ENCODE measurements at places on chromosomes 6 and 20.

- DNase-seq: no peak
Observed at GRCh38 chr6:23301556-23301955, 732.2 kb downstream of the HDGFL1 start.

- no peak for DNase-seq
Observed at GRCh38 chr6:56552187-56553130, 90.2 kb downstream of the DST start.

- peak; percentile 93 for DNase-seq
Observed at GRCh38 chr6:33299237-33299944, 649 bp upstream of the RGL2 start.

- DNase-seq: no peak
Observed at GRCh38 chr6:121548131-121548530, 112.7 kb downstream of the GJA1 start.

GRCh38 chr6:94099072-94099471, 679.7 kb upstream of the EPHA7 start:
- no peak for DNase-seq

DNA sequence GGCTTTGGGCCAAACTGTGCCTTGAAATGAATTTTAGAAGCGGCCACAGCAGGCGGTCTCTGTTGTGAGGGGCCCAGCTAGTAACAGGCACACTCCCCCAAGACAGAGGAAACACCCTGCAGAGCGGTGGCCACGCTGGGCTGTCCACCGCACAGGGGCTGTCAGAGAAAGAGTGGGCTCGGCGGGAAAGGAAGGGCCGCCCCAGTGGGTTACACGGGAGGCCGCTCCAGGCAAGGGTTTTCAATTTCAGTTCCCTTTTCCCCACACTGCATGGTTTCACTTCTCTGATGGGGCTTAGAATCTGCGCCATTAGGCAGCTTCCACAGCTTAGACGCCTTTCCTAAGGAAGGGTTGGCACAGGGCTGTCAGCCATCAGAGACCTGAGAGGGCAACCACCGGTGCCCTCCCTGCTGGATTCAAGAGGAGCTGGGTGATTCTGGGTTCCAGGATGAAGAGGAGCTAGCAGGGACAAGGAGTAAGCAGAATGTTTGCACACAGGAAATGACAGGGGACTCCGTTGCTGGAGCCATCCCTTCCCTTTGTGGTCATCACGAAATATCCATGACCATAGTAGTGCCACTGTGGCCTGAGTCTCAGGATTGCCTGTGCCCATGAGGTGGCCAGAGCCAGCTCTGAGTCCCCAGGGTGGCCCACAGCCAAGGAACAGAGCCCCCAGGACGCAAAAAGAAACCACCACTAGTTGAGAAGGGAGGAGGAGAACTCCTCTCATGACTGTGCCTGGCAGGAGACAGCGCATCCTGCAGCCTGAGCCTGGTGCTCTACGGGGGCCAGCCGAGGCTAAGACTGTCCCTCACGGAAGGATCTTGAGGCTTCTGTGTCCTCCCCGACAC, 282.7 kb downstream of the NRN1 start:
- DNase-seq: no peak

DNA sequence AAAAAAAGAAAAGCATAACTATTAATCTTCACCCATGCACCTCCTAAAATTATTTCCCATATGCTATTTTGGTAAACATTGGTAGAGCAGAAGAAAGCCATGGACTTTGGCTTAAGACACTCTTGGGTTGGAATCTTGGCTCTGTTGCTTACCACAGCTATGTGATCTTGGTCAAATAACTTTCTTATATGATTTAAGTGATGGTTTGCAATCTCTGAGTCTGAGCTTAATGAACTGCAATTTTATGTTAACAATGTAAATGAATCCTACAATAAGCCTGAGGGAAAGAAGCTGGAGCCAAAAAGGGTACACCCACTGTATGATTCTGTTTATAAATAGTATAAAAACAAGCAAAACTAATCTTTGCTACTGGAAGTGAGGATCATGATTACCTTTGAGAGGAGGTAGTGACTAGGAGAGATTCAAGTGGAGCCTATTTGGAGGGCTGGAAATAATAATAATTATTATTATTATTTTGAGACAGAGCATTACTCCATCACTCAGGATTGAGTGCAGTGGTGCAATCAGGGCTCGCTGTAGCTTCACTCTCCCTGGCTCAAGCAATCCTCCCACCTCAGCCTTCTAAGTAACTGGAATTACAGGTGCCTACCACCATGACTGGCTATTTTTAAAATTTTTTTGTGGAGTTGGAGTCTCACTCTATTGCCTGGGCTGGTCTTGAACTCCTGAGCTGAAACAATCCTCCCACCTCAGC, 34.5 kb downstream of the ABRACL start:
- no peak for DNase-seq

DNA sequence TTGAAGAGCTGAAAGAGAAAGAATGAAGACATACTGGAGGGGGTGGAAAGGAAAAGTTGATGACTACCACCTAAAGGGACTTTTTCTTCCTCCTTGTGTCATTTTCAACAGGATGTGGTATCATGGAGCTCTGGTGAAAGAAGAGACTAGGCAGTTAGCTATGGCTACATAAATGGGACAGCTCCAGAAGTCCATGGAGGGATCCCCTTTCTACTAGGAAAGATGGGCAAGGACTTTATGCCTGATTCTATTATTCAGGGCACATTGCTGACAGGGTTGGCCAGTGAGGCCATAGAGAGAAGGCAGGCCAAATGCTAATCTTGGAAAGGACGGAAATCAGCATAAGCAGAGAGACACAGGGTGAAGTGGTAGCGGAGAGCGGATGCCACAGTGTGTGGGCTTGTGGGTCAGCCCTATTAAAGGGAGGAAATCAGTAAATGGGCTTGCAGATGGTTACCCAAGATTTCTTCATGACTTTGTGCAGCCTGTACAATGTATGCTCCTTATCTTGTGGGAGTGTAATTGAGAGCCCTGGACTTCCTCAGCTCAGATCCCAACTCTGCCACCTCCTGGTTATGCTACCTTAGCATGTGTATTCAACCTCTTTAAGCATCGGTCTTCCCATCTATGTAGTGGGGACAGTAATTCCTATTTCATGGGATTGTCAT, 77.4 kb upstream of the TMEM170B start:
- no peak for DNase-seq

- DNase-seq: no peak
Observed at GRCh38 chr6:44068607-44069296, 58.5 kb downstream of the MRPL14 start.

DNA sequence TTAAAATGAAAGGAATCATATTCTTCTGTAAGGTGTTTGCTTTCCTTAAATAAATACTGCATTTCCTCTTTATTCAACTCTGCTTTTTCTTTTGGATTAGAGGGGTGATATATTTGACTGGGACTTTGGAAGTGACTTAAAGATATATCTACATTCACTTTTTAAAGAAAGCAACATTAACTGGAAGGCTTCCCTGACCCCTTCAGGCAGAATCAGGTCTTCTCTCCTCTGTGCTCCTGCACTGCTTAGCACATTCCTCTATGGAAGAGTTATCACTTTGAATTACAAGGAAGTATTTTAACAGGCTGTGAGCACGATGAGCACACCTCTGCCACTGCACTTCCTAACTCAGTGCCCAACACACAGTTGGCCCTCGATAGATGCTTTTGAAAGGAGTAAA, 59.2 kb upstream of the POU3F2 start:
- DNase-seq: no peak

DNA sequence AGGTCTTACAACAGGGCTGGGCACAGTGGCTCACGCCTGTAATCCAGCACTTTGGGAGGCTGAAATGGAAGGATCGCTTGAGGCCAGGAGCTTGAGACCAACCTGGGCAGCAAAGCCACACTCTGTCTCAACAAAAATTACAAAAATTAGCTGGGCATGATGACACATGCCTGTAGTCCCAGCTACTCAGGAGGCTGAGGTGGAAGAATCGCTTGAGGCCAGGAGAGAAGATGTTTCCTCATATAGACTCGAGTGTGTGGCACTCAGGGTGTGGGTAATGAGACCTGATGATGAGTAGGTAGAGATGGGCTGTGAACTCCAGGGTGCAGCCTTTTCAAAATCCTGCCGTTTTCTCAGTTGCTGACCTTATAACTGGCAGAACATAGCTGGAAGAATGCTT, 125.3 kb upstream of the FOXO3 start:
- DNase-seq: no peak

DNA sequence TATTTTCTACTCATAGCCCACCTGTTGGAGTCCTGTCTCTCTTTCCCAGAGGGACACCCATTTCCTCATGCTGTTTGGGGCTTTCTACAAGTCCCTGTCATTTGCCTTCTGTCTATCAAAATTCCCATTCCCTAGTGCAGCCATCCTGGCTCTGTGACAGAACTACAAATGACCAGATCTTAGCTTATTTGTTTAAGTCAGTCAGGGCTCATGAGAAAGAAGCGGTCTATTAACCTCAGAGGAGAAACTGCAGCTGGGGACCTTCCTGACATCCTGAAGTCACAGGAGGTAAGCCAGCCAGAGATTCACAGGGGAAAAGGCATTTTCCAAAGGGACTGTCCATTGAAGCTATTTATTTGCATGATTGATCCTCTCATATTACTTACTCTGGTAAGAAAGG, 1.7 kb upstream of the COL9A1 start:
- DNase-seq: no peak

DNA sequence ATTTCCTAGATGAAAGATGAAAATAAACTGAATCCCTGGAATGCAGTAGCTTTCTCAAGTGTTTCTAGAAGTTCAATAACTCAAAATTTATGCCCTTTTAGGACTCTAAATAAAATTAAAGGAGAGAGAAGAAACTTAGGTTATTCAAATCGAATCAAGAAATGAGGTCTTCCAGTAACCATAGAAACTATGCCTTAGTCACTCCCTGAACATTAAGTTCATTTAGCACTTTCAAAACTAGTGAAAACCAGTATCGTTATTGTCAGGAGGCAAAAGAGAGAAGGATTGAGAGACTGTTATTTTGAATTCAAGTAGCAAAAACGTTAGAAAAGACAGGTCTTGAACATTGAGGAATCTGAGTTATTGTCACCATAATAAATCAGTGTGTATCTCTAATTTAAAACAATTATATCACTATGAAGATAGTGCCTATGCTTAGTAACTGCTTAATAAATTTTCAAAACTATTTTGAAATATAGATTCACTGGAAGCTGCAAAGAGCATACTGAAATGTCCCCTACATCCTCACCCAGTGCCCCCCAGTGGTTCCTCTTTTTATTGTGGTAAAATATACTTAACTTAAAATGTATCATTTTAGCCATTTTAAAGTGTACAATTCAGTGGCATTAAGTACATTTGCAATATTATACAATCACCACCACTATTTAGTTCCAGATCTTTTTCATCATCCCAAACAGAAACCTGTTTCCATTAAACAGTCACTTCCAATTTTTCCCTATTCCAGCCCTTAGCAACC, 4.6 kb downstream of the RPP21 start:
- DNase-seq: no peak

- DNase-seq: no peak
Observed at GRCh38 chr6:108222064-108222463, 38.8 kb downstream of the SNX3 start.

- no peak for DNase-seq
Observed at GRCh38 chr6:5667737-5668136, 339.0 kb downstream of the NRN1 start.

GRCh38 chr20:14986026-14986655, 648.7 kb upstream of the FLRT3 start:
- no peak for DNase-seq

DNA sequence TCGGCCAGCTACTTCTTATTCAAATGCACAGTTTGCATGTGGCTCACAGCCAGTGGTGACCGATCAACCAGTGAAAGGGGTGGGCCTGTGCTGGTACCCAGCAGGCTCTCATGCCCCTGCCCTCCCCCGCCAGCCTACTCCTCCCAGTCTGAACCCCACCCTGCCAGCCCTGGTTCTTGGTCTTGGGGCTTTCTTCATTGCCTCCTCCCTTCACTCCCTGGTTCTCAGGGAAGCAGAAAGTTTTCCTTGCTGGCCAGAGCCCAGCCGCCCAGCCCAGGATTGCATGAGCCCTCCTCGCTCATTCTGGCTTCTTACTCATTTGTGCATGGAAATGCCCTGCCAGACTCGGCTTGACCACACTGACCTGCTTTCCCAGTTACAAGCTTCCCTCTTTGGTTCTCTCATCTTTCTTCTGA, 40.8 kb downstream of the KCNK17 start:
- no peak for DNase-seq

DNA sequence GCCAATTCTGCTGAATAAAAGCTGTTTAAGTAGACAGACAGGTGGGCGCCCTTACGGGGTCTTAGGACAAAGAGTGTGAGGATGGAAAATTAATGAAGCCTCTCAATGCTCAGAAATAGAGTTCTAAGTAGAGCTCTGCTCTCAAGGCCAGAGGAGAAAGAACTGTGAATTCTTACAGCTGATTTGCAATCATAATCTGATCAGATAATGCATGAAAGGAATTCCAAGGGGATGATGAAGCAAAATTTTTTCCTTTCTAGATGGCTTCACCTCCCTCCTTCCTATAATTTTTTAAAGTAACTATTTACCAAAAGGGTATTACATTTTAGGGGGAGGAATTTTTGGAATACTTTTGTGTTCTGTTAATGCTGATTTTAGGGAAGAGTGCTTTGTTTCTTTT, 308.1 kb upstream of the HS3ST5 start:
- no peak for DNase-seq

- DNase-seq: no peak
Observed at GRCh38 chr6:54003316-54003715, 107.9 kb upstream of the MLIP start.

- peak; percentile 20 for DNase-seq
Observed at GRCh38 chr6:28922821-28923317, 916 bp downstream of the TRIM27 start.

DNA sequence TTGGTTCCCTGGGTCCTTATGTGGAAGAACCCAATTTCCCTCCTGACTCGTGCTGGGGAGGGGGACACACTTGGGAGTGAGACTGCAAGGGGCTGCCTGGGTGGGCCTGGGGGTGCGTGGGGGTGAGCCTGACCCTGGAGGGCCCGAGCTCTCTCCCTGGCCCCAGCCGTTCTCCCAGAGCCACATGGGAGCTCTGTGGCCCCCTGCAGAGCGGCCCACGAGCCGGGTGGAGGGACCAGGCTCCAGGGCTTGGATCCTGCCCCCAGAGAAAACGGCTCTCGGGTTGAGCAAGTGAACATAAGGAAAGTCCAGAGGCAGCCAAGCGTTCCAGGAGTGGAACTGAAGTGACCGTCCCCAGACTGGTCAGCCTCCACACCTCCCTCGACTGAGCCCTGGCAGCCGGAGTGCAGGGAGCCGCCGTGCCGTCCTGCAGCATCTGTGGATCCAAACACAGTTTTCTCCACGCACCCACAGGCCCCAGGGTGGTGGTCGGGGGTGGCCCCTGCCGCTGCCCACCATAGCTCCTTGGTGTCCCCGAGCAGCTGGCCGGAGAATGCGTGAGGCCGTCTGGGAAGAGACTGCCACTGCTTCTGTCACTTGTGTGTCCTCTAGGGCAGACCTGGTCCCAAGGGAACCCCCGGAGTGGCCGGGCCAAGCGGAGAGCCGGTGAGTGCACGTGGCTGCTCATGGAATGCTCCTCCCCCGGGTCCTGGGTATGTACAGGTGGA, 10.6 kb downstream of the COL9A3 start:
- DNase-seq: no peak

DNA sequence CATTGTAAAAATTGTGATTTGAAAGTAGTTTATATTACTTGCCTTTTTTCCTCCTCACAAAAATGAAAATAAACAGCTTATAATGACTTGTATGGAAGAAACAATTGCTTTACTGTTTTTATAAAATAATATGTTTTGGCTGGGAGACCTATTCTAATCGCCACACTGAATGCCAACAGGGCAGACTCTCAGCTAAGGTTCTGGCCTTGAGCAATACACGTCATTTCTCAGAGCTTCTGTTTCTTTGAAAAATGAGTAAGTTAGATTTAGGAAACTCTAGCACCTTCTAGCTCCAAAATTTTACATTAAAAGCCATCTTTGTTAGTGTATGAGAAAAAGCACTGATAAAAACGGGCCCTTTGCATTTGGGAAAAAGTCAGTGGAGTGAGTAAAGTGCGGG, 166.6 kb downstream of the ARID1B start:
- DNase-seq: no peak

Measured in stimulated activated CD4-positive, alpha-beta T cell treated with anti-CD3 and anti-CD28 coated beads, Interleukin-15, amount 100 ng/mL, for 1 hour (primary cell).